NB4 (cell line): ENCODE measurements at places on chromosomes 1 and 21.

DNA sequence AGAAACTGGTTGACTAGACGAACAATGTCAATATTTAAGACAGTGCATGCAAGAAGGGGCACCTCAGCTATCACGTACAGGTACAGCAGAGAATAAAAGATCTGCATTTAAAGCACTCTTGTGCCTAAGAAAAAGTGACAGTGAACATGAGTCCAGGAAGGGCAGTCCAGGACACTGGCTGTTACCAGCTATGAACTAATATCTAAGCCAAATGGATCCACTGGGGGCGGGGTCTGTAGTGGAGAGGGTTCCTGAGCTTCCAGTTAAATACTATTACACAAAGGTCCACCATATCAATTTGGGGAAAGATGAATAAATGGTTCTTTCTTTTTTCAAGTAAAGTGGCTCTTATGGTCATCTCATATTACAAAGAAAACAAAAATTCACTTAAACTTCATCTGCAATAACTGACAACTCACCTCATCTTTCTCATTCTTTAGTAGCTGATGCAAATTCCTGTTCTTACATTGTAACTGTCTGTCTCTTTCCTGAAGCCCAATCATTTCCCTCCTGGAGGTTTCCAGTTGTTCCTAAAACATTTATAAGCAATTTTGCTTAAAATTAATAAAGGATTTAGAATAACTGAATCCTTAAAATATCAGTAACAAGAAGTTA lies 24.5 kb downstream of the SSX2IP start:
- DNase-seq = no peak

DNA sequence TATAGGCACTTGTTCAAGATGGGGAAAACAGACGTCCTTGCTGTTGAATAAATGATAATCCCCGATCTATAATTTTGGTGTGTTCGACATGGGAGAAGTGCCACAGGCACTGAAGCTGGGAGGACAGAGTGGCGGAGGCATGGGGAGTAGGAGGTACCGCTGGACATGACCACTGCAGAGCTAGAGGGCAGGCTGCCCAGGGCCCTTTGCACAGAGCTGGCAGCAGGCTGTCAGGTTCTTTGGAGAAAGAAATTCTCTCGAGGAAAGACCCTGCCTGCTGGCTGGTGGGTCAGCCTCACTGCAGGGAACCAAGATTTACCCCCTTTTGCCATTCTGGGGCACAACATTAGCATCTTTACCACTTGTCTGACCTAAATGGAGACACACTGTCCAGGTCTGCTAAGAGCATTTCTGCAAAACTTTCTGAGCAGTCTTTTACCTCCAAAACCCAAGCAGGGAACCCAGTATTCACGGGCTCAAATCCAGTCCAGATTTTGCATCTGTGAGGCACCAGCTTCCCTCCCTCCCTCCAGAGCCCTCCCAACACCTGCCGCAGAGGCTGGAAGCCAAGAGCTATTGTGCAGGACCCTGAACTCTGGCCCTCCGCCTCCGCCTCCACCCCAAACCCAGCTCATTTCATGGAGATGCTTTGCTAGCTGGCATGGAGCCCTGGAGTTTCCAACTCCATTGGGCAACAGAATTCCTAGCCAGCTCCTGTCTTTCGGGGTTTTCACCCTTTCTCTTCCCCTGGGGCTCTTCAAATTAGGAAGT lies 142.3 kb downstream of the PLXNA2 start:
- no peak for DNase-seq

GRCh38 chr1:58763214-58763613 lies 20.6 kb downstream of the JUN start:
- no peak for DNase-seq

DNA sequence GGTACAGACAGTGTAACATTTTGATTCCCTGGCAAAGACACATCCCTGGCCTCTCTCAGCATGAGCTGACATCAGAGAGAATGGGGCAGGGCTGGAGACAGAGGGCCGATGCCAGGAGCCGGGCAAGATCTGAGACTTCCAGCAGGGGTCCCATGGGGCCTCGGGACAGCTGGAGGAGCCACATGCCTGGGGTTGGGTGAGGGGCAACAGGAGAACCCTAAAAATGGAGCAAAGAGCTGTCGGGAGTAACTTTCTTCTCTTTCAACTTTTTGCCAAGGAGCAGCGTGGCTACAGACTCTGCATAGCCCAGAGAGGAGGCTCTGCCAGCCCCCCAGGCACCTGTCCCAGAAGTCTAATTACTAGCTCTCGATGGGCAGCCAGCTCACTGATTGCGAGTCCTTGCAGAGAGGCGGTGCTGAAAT lies 130.8 kb downstream of the LACTBL1 start:
- DNase-seq = no peak

- no peak for DNase-seq
Measured at GRCh38 chr1:236706183-236706582, 19.9 kb downstream of the ACTN2 start.

GRCh38 chr1:41377397-41377796 lies 16.2 kb downstream of the FOXO6 start:
- no peak for DNase-seq

DNA sequence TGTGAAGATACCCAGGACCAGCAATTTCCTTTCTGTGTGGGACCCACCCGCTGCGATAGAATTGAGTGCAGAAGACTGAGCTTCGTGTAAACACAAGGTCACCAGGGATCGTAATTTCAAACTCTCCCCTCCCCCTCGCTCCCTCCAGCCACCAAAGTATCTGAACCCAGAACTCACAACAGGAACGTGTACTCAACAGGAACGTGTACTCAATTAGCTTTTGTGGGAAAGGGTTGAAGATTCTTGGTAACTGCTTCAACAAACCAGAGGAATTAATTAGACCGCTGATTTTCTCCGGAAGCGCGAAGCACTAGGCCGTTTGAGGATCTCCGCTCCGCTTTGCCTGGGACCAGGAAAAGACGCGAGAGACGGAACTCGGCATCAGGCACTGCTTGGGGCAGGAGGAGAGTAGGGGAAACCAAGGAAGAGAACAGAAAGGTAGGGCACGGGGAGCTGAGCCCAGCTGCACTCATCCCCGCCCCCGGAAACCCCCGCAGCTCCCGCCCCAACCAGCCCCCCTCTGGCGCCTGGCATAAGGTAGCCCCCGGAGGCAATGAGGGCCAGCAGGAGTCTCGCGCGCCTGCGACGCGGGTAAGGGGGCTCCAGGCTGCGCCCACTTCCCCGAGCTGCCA lies 453 bp downstream of the DRAM2 start:
- DNase-seq = peak; percentile 80

DNA sequence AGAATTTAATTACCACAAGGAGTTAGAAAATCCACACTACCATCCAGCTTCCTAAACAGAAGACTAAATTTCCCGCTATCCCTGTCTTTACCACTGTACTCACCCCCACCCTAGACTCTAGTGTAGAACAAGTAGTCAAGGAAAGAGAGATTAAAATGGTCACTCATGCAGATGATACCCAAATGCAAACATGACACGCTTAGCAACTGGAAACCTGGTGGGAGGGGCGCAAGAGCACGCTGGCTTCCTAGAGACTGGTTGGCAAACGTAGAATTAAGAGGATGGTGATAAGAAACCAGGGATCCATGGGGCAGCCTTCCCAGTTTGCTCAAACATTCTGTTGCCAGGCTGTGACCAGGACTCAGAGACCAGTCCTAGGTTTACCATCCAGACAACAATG lies 9.9 kb upstream of the LDLRAD1 start:
- no peak for DNase-seq

- no peak for DNase-seq
Measured at GRCh38 chr1:86687595-86687994, 16.8 kb upstream of the SH3GLB1 start.

- DNase-seq = no peak
Measured at GRCh38 chr1:216805233-216805632, 82.0 kb upstream of the ESRRG start.

- peak; percentile 70 for DNase-seq
Measured at GRCh38 chr1:23751050-23751814, 8.0 kb downstream of the ELOA start.

- no peak for DNase-seq
Measured at GRCh38 chr1:48944811-48945210, 168.1 kb upstream of the BEND5 start.
